ENCODE measurements at places on chromosomes 3 and 15. TPM values are rescaled to one million over a fixed set of nuclear protein-coding genes. Genes with fewer than 3 reads are reported as not detected.
A peak's percentile ranks its signal among the peaks of the same experiment; 100 is the strongest.

TIPARP gene
- total RNA-seq: 110 TPM

DGKG gene
- not detected for total RNA-seq

HIGD2B gene
- not detected for total RNA-seq

PAQR5 gene
- total RNA-seq: 0.53 TPM

BLOC1S6 gene
- 48.6 TPM for total RNA-seq

PRSS50 gene
- total RNA-seq: not detected

GRCh38 chr3:63231643-63232042 lies 46.5 kb upstream of the SYNPR start:
- no peak for DNase-seq

- DNase-seq: peak; percentile 49
Measured at GRCh38 chr3:61381745-61382392, 130.6 kb upstream of the FHIT start.

DNA sequence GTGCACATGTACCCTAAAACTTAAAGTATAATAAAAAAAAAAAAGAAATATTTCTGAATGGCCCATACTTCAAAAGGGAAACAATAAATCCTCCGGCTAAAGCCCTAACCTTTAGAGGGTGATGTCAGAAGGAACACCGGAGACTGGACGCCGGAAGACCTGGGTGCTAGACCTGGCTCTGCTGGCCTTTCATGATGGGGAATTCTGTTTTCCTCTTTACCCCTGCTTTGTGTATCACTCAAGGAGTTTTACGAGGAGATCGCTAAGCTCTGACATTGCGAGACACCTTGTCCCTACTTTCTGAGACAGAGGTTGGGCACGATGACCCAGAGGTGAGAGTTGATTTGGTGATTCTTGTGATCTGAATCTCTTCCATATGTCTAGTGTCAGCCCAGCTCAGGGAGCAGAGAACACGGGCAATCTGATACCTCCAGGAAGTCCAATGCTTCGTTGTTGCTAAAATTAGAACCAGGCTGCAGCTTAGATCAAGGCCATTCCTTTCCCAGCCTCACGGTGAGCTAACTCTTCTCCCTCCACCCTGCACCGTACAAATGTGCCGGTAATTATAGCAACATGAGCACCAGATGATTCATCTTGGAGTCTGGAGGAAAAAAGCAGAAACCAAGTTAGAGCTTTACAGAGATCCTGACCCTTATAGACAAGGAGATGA lies 42.0 kb upstream of the CFAP161 start:
- peak; percentile 83 for DNase-seq

- peak; percentile 99 for DNase-seq
Measured at GRCh38 chr3:134427400-134428111, 53.3 kb upstream of the AMOTL2 start.

- peak; percentile 57 for DNase-seq
Measured at GRCh38 chr3:43919029-43919428, 228.3 kb downstream of the ABHD5 start.

DNA sequence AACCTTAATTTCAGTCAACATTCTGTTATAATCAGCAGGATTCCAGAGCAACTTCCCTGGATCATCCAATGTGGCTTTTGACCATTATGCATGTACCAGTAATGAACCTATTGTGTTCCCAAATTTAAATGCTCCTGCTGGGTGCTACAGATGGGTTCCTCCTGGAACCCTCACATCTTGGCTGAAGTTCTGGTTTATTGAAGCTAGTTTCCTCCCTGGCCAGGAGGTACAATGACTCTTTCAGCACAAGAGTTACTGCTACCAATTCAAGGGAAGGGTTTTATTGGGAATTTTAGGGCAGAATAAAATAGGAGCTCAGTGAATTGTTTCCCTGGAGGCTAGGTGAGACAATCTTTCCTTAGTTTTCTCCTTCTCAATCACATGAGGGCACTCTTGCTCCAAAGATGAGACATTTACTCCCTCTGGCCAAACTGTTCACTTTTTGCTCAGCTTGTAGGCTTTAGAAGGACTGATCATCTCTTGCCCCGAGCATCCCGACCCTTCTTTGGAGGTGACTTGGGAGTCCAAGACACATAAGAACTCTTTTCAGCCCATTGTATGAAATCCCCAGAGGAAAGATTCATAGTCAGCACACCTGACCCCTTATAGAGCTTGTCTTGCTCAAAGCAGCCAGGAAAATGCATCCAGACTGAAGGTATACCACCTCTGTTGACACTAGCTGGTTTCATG lies 8.8 kb upstream of the NPHP3 start:
- DNase-seq: peak; percentile 51

DNA sequence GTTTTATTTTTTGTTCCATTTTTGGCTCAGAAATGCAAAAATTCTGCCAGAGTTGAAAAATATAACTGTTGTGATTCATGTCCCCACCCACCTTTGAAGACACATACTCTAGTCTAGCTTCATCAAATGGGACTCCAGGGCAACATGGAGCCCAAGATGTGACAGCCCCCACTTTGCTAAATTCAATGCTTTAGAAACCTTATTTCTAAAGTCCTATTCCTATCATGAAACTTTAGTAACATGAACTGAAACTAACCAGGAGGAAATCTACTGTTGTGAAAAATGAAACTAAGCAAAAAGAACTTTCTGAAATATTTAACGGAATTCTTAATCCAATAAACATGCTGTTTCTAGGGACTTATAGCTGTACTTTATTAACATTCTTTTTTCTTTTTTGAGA lies 20.3 kb downstream of the UBP1 start:
- no peak for DNase-seq
